ENCODE measurements at places on chromosomes 4 and X.

- no peak for DNase-seq
Observed at GRCh38 chrX:24395775-24396174, 35.3 kb downstream of the SUPT20HL1 start.

GRCh38 chrX:100994352-100995281 lies 25.1 kb downstream of the ARL13A start:
- DNase-seq, result no peak

- DNase-seq, result no peak
Observed at GRCh38 chr4:109295081-109295480, 7.4 kb downstream of the COL25A1 start.

DNA sequence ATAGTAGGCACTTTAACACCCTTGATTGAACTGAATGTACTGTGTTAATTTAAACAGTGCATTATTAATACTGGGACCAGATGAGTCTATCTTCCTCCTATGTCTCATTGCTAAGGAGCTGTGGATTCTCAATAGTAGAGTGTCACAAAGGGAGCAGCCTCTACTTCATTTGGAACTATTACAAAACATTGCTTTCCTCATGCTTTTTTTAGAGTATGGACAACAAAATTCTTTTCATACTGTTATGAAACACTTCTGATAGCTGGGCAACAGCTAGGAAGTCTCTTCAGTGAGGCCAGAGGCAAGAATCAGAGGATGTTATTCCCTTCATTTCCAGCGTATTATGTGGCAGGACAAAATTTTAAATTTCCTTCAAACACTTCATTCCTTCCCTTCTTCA lies 160.8 kb downstream of the FBXO8 start:
- no peak for DNase-seq

- no peak for DNase-seq
Observed at GRCh38 chr4:33948921-33949320, 2295.4 kb downstream of the ARAP2 start.

GRCh38 chr4:1033840-1034551 lies 22.6 kb downstream of the FGFRL1 start:
- DNase-seq, result no peak

GRCh38 chr4:78569306-78569821 lies 17.8 kb downstream of the ANXA3 start:
- DNase-seq, result no peak

DNA sequence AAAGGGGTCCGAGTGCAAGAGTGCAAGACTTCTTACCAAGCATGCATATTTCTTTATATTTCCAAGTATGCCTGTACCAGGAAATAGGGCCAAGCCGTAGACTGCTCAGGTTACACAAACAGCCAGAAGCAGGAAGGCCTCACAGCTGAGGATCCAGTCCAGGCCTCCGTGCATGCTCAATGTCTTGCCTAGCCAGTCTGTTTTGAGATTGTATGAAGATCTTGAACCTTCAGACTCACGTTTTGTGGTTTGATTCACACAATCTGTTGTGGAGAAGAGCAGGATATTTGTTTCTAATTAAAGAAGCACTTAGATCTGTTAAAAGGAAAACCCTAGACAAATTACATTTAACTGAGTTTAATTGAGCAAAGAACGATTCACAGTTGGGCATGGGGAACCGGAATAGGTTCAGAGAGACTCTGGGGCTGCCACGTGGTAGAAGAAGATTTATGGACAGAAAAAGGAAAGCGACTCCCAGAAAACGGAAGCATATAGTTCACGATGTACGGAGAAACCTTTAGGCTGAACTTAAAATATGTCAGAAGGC lies 1.2 kb downstream of the MGST2 start:
- DNase-seq, result no peak

Measured in anterior cingulate cortex (tissue), 58 donors.